ENCODE measurements at places on chromosomes 11 and 22.

- DNase-seq = no peak
Observed at GRCh38 chr11:72358466-72359405, 75.6 kb downstream of the CLPB start.

DNA sequence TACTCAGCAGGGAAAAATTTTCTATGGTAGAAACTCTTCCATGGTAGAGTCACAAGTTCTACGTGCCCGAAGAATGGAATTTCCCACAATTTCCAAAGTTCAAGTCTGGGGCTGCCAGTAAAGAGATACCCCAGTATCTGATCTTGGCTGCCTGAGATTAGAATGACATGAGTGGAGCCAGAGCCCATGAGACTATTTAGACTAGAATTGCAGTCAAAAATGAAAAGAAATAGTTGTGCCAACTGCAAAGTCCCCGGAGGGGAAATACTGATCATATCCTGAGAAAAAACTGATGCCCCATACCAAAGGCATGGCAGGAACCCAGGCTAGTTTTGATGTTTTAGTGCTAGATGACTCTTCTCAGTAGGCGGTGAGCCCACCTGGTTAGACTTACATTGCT is 11.2 kb downstream of the MAJIN start:
- no peak for DNase-seq

DNA sequence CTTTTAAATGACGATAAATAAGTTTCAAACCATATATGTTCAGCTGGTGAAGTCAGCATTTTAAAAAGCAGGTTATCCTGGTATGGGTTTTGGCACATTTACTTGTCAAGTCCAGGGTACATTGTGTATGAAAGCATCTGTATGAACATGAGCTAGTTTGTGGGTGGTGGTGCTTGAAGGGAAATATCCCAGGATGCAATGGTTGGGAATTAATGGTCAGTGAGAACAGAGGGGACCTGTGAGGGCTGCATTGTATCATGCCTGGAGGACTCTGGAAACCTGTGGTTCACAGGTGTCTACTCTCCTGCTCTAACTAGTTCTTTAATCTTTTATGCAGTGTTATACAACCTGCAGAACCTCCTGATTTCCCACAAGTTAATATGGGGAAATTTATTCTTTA is 5.8 kb downstream of the DEPDC7 start:
- DNase-seq = no peak

DNA sequence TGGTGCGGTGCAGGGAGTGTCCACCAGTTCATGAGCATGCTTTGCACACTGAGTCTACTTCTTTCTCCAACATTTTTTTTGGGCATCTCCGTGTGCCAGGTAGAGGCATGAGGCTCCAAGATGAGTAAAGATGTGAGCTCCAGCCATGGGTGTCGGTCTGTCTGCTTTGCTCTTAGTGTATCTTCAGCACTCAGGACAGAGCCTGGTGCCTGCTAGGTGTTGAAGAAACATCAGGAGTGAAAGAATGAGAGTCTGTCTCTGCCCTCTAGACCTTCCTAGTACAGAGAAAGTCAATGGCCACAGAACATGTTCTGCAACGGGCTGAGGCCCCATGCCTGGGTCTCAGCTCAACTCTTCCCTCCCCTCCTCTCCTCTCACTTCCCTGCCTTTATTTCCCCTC is 486.5 kb downstream of the TBC1D22A start:
- DNase-seq = no peak

DNA sequence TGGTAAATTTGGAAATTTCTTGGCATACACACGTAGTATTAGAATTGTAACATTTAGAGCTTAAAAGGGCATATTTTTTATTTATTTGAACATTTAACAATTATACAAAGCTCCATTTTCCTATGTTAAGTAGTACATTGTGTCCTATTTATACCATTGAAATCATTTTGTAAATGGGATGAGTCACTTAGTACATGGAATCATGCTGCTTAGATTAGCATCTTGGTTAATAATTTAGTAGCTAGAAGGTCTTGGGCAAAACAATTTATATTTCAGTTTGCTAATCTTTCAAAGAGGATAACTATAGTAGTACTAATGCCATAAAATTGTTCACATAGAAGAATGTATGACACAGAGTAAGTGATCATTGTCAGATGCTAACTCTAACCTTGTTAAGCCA is 450.1 kb upstream of the LUZP2 start:
- DNase-seq = no peak

DNA sequence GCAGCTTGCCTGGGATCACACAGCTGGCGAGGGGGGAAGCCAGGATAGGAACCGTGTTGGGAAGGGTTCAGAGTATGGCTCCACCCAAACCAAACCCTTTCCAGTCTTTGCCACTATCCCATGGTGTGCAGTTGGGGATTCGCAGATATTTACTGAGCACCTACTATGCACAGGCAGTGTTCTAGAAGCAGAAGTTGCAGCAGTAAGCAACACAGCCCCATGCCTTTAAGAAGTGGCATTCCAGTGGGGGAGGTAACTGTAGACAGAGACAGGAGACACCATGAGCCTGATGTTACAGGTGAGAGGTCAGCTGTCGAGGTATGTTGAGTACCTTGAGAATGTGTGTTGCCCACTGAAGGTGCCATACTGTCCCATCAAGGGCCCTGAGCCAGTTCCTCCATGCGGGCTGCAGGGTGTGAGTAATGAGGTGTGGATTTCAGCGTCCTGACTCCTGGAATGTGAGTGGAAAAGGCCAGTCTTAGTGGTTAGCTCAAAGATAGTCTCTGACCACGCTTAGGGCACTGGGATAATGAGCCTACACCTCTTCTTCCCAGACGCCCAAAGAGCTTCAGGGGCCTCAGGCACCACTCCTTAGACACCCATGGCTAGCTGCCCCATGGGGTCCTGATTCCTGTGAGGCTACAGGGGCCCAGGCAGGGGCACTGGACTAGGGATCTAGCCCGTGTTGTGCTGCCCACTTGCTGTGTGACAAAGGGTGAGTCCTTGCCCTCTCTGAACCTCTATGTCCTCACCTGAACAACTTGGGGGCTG is 71.8 kb upstream of the TP53I11 start:
- DNase-seq = no peak

DNA sequence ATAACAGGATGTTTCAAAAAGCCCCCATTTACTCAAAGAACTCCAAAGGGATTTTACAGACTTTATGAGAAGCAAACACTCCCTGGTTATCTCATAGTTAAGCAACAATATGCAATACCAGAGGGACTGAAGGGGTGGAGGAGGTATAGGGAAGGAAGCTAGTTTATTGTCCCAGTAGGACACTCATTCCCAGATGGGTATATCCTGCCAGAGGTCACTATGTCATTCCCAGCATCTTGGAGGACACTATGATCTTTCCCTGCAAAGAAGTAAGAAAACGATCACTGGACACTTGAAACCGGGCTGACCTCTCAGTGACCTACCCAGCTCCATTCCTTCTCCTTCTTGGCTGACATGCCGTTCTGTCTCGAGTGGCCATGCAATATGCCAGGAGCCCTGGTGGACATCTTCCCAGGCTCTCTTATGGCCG is 114.5 kb downstream of the NAT10 start:
- DNase-seq = no peak

DNA sequence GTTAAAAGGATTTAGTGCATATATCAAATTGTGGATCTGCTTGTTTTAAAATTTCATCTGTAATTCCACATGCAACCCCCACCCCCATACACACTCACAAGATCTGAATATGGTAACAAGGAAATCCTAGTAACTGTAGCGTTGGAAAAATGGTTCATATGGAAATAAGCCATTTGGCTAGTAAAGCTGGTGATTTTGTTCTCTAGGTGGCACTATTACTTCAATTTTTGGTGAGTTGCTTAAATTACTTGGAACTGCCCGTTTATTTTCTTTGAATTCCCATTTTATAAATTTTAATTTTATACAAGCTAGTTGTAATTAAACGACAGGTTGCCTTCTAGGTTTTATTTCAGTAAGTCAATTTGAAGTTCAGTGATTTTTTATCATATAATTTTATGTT is 5.3 kb downstream of the BDNF start:
- no peak for DNase-seq

- DNase-seq = no peak
Observed at GRCh38 chr11:34501949-34502348, 11.6 kb downstream of the ELF5 start.

- DNase-seq = no peak
Observed at GRCh38 chr11:101553891-101554292, 29.9 kb downstream of the TRPC6 start.

DNA sequence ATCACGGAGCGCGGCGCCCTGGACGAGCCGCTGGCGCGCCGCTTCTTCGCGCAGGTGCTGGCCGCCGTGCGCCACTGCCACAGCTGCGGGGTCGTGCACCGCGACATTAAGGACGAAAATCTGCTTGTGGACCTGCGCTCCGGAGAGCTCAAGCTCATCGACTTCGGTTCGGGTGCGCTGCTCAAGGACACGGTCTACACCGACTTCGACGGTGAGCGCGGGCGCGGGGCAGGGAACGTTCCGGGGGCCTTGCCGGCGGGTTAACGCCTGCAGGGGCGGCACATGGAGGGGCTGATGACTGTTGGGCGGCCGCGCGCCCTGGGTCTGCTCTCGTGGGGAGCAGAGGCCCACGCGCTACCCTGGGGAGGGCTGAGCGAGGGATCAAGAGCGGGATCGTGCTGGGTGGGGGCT is 1.0 kb downstream of the PIM3 start:
- no peak for DNase-seq
